Renal cortex interstitium (tissue), 15 donors: ENCODE measurements at places on chromosomes 5 and 9. TPM values are rescaled to one million over a fixed set of nuclear protein-coding genes. Genes with fewer than 3 reads are reported as not detected.

The PTGES gene
- polyA plus RNA-seq: 5.0 TPM

The WNT8A gene
- 0.26 TPM for polyA plus RNA-seq

The FBXO4 gene
- 19.1 TPM for polyA plus RNA-seq

The PSMB7 gene
- polyA plus RNA-seq: 223 TPM

The RALGPS1 gene
- 23.3 TPM for polyA plus RNA-seq

The PAEP gene
- not detected for polyA plus RNA-seq

The PCDHA8 gene
- polyA plus RNA-seq: 0.06 TPM

DNA sequence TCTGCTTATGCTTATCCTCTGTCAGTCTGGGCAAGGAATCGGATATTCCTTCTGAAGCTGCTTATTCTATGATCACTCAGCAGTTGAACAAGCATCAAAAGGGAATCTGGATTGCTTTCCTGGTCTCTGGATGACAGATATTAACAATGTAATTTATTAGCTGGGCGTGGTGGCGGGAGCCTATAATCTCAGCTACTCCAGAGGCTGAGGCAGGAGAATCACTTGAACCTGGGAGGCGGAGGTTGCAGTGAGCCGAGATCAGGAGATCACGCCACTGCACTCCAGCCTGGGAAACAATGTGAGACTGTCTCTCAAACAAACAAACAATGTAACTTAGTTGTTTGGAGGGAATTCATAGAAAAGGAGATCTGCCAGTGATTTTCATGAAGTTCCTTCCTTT lies 45.4 kb downstream of the DMRT1 start:
- DNase-seq: no peak

- DNase-seq: no peak
Observed at GRCh38 chr9:133977421-133978201, 14.5 kb downstream of the VAV2 start.
